MM.1S (cell line): ENCODE measurements at places on chromosomes 2 and 18.

DNA sequence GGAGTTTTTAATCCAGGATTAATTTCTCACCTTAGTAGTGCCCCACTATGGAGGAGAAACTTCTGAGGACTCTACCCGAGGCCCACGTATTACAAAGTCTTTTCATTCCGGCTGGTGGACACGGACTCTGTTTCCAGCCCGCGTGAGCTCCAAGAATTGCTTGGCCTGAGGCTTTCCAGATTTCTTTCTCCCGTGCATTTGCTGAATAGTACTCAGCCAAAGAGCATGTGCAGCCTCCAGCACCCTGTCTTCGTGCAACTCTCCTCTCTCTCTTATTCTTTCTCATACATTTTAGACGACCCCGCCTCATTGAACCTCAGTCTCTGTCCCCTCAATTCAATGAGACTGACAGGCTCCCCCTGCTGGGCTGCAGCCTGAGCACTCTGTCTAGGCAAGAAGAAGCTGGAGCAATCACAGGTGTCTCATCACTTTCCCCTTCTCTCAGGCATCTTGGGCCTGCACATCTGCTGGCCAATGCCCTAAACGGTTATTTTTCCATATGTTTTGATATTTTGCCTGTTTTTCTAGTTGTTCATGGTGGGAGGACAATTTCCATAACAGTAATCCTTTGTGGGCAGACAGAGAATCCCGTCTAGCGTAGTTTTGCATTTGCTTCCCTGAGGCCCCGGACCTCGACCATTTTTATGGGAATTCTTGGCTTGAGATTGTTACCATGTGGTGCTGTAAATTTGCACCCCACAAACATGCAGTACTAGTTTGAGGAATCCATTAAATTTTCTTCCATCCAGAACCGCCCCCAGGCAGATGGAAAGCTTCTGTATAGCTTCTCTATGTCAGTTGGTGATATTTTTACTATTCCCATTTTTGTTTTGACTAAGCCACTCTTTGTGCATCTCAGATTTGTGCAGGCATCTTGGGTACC, 50.1 kb upstream of the LPIN2 start:
- peak; percentile 74 for DNase-seq

GRCh38 chr2:241797441-241798080, 11.4 kb upstream of the NEU4 start:
- DNase-seq, result no peak

- no peak for DNase-seq
These were observed 28.1 kb downstream of the ASAP2 start for GRCh38 chr2:9234680-9235146.

DNA sequence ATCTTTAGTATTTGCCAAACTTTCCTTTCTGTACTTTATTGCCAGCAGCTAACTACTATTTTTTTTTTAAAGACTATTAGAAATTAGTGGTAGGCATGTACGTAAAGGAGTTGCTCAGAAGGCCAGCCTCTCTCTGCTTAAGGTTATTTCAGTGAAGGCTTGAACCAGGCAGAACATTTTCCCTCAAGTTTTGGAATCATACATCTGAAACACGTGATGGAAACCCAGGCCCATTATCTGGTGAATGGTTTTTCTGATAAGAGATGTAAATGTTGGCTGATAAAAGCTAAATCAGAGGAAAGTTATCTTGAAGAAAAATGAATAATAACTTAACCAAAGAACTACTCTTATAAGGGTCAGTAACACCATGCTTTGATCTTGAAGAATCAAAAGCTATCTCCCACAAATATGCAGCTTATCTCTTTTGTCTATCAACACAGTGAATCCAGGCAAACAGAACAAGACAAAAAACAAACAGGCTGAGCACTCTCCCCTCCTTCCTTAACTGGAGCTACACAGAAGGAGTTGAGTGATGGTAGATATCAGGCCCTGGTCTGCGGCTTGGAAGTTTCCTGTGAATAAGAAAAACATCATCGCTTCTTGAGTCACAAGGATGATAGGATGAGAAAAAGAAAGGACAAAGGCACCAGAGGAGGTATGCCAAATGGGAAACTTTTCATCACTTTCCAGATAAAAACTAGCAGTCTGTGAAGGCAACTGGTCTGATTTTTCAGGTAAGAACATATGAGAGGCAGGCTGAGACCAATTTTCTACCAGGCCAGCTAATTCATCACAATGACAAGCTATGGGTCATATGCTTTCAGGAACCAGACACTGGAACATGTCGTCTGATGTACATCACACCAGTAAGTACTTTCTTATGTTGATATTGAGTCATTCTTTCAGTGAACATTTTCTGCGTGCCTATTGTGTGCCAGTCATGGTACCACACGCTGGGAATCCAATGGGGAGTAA, 88.4 kb upstream of the STK17B start:
- DNase-seq, result no peak

DNA sequence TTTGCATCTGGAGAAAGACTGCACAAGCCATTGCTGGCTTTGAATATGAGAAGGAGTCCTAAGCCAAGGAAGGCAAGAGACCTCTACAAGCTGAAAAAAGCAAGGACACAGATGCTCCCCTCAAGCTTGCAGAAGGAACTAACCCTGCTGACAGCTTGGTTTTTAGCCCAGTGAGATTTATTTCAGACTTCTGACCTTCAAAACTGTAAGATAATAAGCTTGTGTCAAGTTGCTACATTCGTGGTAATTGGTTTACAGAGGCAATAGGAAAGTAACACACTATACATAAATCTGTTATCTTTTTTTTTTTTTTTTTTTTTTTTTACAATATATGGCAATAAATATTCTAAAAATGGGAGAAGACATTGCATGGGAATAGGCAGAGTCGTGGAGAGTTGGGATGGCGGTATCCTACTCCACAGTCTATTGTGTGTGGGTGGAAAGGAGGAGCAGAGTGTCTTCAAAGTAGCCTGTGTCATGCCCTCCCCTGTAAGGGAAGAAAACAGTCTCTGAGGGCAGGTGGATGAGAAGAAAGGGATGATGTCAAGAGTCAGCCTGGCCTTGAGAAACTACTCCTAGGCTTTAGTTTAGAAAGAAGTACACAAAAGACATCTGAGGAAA, 196.9 kb downstream of the THSD7B start:
- DNase-seq, result no peak

GRCh38 chr2:98416383-98417159, 28.1 kb upstream of the INPP4A start:
- no peak for DNase-seq

DNA sequence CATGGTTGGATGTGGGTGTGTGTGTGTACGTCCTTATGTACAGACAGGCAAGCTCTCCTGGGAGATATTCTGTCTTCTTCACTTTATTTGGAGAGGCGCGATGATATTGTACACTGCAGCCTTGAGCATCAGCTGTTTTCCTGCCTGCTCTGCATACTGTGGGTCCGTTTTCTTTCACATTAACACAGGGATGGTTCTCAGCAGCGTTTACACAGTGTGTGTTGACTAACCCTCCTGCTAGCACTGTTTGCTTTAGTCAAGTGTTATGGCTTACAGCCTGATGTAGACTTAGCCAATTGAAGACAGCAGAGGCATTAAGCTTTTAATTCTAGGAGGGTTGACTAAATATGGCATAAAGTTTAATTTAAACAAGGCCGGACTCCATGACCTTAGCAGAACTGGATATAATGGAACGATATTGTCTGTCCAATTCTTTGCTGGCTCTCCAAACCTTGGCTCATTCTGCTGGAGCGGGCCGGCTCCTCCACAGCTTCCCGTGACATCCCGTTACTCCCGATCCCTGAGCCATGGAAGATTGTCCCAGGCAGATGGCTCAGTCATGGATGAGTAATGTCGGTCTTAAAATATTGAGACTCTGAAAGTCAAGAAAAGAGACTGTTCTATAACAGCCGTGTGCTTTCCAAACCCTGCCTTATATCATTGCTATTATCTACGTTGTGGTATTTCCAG, 134.7 kb downstream of the TPGS2 start:
- DNase-seq, result no peak

- DNase-seq, result no peak
These were observed 510.2 kb upstream of the GYPC start for GRCh38 chr2:126145752-126146151.

DNA sequence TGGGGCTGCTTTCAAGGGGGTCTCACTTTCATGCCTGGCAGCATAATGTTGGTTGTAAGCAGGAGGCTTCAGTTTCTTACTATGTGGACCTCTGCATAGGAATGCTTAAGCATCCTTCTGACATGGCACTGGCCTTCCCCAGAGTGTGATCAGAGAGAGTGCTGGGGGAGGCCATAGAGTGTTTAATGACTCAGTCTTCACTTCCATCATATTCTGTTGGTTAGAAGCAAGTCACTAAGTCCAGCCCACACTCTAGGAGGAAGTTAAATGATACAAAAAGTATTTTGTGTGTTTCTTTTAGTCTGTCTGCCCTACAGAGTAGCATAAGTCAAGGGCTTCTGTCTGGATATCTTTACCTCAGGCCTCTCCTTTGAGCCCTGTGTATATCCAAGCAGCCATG, 64.9 kb downstream of the GALNT1 start:
- DNase-seq, result no peak

DNA sequence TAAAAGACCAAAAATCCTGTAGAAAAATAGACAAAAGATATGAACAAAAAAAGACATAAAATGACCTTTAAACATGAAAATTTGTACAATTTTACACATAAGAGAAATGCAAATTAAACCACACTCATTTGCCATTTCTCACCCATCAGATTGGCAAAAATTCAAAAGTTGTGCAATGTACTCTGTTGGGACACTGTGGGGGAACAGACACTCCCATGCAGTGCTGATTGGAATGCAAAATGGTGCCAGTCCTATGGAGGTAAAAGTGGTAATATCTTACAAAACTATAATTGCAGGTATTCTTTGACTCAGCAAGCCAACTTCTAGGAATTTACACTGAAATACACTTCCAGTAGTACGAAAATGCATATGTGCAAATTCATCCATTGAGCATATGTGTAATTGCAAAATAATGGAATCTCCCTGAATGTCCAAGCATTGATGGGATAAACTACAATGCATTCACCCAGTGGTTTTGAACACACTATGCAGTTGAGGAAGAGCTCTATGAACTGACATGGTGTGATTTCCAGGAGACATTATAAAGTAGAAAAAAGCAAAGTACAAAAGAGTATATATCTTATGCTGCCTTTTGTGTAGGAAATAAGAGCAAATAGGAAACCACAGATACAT, 201.8 kb upstream of the ZNF521 start:
- DNase-seq, result no peak

DNA sequence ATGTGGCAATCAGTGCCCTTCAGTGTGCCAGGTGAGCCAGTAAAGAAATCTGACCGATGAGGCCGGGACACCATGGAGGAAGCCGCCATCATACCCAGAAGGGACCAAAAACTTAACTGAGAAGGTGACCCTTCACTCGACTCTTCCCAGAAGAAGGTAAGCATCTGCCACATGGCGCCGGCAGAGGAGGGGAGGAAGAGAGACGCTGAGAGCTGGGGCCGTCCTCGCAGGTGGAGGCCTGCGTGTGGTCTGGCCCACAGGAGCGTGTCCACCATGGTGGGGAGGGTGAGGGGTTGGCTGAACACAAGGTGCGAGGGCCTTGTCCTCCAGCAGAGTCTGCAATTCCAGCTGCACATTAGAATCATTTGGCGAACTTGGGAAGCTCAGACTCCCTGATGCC, 513.1 kb upstream of the RAB6C start:
- no peak for DNase-seq

GRCh38 chr2:8506746-8507145, 175.1 kb upstream of the ID2 start:
- no peak for DNase-seq

DNA sequence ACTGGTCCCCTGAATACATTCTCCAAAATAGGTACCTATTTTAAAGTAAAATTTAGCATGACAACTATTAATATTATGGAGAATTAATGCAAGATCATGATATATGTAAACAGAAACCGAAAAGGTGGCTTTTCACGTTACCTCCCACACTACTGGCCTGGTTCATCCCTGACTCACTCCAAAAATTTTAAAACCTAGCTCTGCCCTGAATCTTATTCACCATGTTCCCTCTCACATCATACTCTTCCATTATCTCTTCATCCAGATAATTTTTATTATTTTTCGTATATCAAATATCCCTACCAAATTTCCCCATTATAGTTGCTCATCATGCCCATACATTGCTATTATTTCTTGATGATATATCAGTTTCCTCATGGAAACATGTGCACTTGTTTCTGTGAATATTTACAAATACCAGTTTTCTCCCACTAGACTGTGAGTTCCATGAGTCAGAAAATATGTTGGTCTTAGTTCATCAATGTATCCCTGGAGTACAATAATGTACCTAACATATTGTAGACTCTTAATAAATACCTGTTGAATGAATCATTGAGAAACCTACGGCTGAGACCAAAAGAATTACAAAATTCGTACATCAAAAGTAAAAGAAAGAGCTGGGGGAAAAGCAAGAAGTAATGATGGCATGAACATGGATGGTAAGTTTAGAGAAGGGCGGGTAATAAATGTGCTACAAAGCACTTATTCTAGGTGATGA, 360.1 kb upstream of the CHAC2 start:
- no peak for DNase-seq

DNA sequence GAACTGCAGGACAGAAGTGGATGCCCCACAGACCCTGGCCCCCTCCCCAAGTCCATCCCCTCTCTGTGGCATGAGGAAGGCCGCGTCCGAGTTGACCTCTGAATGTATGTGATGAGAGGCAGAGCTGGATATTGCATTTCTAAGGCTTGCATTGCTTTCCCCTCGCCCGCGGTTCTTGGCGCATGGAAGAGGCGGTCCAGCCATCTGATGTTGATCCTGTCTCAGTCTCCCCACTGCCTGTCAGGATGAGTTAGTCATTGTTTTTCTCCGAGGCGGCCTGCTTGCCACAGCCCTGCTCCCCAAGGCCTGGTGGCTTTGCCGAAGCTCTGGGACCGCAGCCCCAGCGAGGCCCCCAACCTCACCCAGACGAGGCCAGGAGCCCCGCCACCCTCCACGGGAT, 88.6 kb downstream of the SMAD7 start:
- no peak for DNase-seq

DNA sequence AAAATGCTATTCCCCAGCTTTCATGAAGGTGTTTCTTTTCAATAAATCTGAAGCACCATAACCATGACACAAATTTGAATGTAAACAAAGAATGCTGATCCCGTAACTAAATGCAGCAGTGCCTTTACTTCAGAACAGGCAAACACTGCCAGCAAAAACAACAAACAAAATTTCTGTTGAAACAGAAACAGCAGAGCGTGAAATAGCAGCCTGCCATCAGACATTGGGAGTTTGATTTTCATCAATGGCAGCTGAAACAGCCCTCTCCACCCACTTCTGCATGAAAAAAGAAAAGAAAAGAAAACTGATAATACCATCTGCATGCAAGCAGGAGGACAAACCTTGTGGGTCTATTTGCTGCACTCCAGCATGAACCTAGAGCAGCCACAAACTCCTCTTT, 128.3 kb downstream of the CDH2 start:
- no peak for DNase-seq

DNA sequence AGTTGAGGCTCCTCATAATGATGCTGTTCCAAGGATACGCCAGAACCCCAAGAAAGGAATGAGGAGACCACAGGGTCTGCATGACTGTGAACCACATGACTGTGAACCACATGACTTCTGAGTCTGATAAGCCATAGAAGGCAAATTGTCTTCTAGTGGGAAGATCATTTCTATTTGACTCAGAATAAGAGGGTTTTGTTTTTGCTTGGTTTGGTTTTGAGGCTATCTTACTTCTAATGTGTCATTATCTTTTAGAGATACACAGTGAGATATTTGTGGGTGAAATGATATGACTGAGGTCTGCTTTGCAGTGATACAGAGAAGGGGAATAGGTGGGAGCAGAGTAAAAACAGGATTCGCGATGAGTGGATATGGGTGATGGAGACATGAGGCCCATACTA, 28.9 kb upstream of the BCL2L11 start:
- DNase-seq, result no peak

GRCh38 chr18:38619129-38619528, 1053.5 kb upstream of the CELF4 start:
- DNase-seq, result no peak
